ENCODE measurements at places on chromosomes 6 and 20. TPM values are rescaled to one million over a fixed set of nuclear protein-coding genes. Genes with fewer than 3 reads are reported as not detected.

GRCh38 chr6:71979911-71980310, 93.6 kb downstream of the RIMS1 start:
- H3K27ac ChIP-seq = no peak overlapping the region
- H3K4me1 ChIP-seq = no peaks in the 10 kb centered on the region
- H3K4me3 ChIP-seq = no peak overlapping the region
- no peaks in the 10 kb centered on the region for H3K36me3 ChIP-seq
- H3K27me3 ChIP-seq = no peaks in the 10 kb centered on the region

- DNase-seq = no peak
- H3K4me3 ChIP-seq = no peak overlapping the region
- no peak overlapping the region for H3K27ac ChIP-seq
- H3K36me3 ChIP-seq = no peaks in the 10 kb centered on the region
Measured at GRCh38 chr6:100462706-100463629, 1.8 kb downstream of the SIM1 start.

DNA sequence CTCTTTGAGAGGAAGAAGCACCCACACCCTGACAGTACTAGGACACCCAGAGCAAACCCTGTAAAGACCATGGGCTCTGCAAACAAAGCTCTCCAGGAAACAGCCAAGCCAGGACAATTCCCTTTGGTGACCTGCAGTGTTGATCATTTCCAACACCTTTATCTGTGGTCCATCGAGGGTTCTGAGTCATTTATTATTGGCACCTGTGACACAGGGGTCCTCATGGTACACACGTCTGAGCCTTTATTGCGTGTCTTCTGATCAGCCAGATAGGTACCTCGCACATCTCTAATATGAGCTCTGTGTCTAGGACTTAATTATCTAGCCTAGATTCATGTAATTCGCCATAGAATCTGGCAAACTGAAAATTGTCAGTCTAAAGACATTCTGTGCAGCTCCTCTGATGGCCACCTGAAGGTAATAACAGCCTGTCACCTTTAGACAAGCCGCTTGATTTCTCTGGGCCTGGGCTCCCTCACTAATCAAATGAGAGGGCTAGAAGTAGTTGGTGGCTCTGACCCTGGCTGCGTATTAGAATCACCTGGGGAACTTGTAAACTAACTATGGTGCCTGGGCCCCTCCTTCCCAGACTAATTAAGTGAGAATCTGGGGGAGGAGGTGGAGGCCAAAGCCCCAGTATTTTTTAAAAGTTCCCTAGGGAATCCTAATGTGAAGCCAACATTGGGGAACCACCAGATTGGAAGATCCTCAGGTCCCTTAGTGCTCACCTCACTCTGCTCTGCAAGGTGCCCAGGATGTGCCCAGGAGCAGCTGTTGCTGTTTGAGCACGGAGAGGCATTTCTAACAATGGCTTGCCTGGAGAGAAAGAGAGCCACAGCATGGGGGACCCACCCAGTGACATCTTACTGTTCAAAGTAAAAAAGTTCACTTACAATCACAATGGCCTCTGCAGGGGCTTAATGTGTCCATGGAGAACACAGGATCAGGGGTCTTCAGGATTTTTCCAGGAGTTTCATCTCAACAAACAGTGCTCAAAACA, 122.0 kb upstream of the ARID1B start:
- no peak overlapping the region for H3K27ac ChIP-seq
- H3K4me1 ChIP-seq = no peaks in the 10 kb centered on the region
- no peak for DNase-seq
- no peaks in the 10 kb centered on the region for H3K36me3 ChIP-seq

DNA sequence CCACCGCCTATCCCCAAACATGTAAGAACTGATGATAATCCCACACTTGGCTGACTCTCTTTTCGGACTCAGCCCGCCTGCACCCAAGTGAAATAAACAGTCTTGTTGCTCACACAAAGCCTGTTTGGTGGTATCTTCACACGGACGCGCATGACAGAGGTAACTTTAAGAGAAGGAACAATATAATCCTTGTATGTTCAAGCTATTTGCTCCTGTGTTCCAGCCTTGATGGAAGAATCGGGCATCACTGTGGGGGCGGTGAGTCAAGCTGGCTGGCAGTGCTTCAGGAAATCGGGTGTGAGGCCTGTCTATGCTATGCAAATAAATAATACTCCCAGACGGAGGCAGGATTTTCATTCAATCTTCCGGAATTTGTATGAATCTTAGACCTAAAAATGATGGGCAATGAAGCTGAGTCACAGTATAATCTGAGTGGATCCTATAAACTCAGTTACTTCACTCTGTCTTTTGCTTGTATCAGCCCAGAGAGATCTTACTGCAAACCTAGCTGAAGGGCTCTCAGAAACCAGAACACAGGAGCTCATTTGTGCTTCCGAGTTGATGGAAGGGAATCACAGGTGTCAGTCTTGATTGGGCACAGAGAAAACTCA, 45.2 kb upstream of the NT5E start:
- H3K27me3 ChIP-seq = no peaks in the 10 kb centered on the region
- no peak for DNase-seq
- no peak overlapping the region for H3K27ac ChIP-seq

DNA sequence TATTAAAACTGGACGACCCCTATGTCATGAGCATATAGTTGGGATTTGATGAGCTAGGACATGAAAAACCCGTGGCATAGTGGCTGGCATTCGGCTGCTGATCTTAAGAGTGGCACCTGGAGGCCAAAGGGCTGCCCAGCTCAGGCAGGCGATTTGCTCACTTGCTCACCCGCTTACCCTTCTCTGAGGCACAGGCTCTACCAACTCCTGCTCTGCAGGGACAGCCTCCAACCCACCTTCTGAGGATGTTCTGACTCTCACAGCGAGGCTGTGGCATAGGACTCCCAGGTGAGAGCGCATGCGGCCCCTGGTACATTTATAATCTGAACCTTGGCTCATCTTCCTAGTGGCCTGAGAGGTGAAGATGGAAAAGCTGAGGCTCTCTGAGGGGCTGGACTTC, 995 bp downstream of the RSPO4 start:
- H3K4me3 ChIP-seq = no peak overlapping the region
- H3K27ac ChIP-seq = no peak overlapping the region
- no peaks in the 10 kb centered on the region for H3K4me1 ChIP-seq
- no peak for DNase-seq
- H3K27me3 ChIP-seq = peaks cover 5% of the 10 kb centered on the region

GRCh38 chr20:48686238-48687116, 141.3 kb downstream of the PREX1 start:
- peaks cover 73% of the 10 kb centered on the region for H3K36me3 ChIP-seq
- H3K4me3 ChIP-seq = no peak overlapping the region
- DNase-seq = no peak
- H3K4me1 ChIP-seq = peaks cover 73% of the 10 kb centered on the region

DNA sequence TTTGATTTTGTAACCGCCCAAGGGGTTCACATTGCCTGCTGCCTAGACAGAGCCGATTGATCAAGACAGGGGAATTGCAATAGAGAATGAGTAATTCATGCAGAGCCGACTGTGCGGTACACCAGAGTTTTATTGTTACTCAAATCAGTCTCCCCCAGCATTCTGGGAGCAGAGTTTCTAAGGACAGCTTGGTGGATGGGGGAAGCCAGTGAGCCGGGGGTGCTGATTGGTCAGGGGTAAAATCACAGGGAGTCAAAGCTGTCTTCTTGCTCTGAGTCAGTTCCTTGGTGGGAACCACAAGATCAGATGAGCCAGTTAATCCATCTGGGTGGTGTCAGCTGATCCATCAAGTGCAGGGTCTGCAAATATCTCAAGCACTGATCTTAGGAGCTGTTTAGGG, 60.0 kb upstream of the EZR start:
- H3K4me1 ChIP-seq = no peaks in the 10 kb centered on the region
- H3K36me3 ChIP-seq = no peaks in the 10 kb centered on the region
- no peaks in the 10 kb centered on the region for H3K27me3 ChIP-seq
- no peak overlapping the region for H3K4me3 ChIP-seq

DNA sequence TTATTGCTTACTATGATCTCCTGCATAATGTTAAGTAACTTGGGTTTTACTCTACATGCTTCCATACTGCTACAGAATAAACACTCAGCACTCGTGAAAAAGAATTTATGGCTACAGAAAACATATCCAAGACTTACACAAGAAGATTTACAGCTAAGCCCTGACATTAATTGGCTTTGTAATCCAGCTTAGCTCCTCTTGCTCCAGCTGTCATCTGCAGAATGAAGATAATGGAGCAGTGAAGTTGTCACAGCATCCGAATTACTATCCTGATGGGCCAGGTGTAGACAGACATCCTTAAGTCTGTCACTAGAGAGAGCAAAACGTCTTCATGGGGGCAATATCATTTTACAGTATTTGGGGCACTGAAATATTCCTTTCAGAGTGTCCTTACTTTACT, 155.3 kb downstream of the PRKN start:
- H3K27ac ChIP-seq = no peak overlapping the region
- H3K4me3 ChIP-seq = no peak overlapping the region
- no peak for DNase-seq
- H3K4me1 ChIP-seq = no peaks in the 10 kb centered on the region

DNA sequence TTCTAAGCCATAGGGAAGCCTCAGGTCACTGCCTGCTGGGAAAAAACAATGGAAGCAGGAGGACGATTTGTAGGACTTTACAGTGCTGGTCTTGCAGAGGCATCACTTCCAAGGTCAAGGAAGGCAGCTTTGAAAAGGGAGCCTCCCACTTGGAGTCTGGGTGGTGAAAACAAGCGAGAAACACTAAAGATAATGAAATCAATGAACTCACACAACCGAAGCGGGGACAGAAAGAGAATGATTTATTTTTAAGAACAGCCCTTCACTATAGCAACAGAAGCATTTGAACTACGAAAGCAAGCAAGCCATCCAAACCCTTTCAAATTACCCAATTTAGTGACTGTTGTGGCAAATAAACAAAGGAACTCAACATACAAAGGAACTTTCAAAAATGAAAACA, 227.5 kb downstream of the THBS2 start:
- H3K4me3 ChIP-seq = no peak overlapping the region
- no peaks in the 10 kb centered on the region for H3K4me1 ChIP-seq
- H3K36me3 ChIP-seq = no peaks in the 10 kb centered on the region
- DNase-seq = no peak

DNA sequence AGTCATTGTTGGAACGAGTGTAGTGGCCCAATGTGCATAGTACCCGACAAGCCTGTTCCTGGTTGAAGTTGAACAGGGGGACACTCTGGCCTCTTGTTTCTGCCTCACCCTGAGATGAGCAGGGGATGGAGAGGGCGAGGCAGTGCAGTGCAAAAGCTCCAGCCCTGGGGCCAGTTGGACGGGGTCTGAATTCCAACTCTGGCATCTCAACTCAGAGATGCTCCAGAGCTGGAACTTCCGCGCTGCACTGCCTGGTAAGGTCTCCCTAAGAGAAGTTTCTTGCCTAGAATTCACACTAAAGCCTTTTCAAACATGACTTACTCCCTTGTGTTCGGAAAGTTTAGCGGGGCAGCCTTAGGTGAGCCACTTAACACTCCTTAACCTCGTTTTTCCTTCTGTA, 72.3 kb upstream of the SLC22A1 start:
- H3K4me3 ChIP-seq = no peak overlapping the region
- H3K36me3 ChIP-seq = peaks cover 83% of the 10 kb centered on the region
- no peak for DNase-seq
- peaks cover 7% of the 10 kb centered on the region for H3K4me1 ChIP-seq
- no peaks in the 10 kb centered on the region for H3K27me3 ChIP-seq

DNA sequence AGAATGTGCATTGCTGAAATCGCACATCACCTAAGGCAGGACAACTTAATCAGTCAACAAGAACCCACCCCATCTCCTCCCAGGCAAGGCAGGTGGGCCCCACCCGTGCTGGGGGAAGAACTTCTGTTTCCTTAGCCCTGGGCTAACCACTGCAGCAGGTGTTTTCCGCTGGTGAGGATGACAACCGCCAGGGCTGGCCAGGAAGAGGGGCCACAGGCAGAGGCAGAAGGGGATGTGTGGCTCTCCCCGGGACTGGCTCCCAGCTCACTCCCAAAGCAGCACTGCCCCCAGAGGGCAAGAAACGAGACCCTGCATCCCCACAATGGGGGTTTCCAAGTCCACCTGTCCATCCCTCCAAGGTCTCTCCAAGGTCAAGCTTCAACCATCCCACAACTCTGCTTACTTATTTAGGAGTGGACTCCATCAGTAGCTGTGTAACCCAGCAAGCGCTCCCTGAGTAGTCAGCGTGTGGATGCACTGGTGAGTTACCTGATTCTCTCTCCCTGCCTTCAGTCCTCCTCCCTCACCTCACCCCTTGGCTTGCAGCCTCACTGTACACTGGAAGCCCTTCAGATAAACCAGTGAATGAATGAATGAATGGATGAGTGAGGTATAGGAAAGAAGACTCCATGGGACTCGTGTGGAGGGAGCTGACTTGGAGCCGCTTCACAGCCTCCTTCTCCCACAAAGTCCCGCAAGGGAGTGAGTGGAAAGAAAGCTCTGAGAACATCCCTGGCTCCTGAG, 168.2 kb upstream of the CST7 start:
- H3K27me3 ChIP-seq = no peaks in the 10 kb centered on the region
- no peak overlapping the region for H3K4me3 ChIP-seq
- no peaks in the 10 kb centered on the region for H3K36me3 ChIP-seq
- DNase-seq = no peak

- H3K36me3 ChIP-seq = no peaks in the 10 kb centered on the region
- H3K27me3 ChIP-seq = no peaks in the 10 kb centered on the region
- no peak overlapping the region for H3K4me3 ChIP-seq
- H3K27ac ChIP-seq = no peak overlapping the region
- DNase-seq = no peak
Measured at GRCh38 chr6:53532061-53532797, 12.7 kb downstream of the GCLC start.

DNA sequence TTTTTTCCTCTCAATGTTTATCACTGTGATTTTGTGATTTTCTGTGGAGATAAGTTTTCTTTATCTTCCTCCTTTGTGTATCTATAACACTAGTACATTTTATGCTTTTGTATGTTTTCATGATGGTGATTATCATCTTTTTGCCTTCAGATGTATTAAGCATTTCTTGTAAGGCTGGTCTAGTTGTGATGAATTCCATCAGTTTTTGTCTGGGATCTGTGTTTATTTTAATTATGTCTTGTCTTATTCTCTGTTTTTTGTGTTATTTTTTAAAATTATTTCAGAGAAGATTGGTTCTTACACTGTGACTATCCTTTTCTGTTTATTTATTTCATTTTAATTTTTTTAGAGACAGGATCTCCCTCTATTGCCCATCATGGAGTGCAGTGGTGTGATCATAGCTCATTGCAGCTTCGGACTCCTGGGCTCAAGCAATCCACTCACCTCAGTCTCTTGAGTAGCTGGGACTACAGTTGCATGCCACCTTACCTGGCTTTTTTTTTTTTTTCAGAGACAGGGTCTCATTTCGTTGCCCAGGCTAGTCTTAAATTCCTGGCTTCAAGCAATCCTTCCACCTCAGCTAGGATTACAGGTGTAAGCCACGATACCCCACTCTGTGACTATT, 187.4 kb downstream of the SLC16A10 start:
- no peak overlapping the region for H3K27ac ChIP-seq
- H3K4me1 ChIP-seq = no peaks in the 10 kb centered on the region
- peaks cover 53% of the 10 kb centered on the region for H3K36me3 ChIP-seq
- no peak overlapping the region for H3K4me3 ChIP-seq

PKIB gene
- not detected for total RNA-seq

GJE1 gene
- not detected for total RNA-seq

TCF21 gene
- not detected for total RNA-seq

BHLHE23 gene
- not detected for total RNA-seq

PTPRK gene
- total RNA-seq = 0.95 TPM

All from natural killer cell (primary cell).